Activated CD4-positive, alpha-beta memory T cell treated with anti-CD3 and anti-CD28 coated beads for 36 hours (primary cell): ENCODE measurements at places on chromosomes 2 and 18. TPM values are rescaled to one million over a fixed set of nuclear protein-coding genes. Genes with fewer than 3 reads are reported as not detected.

GRCh38 chr18:9353596-9353995 lies 19.0 kb downstream of the TWSG1 start:
- no peak for DNase-seq

- DNase-seq: peak; percentile 81
These were observed at the start of gene TLK1 for GRCh38 chr2:171160119-171160955. TLK1 (minus strand) TSS chr2:171160893; CDS start chr2:171160428, 465 bp downstream.

DNA sequence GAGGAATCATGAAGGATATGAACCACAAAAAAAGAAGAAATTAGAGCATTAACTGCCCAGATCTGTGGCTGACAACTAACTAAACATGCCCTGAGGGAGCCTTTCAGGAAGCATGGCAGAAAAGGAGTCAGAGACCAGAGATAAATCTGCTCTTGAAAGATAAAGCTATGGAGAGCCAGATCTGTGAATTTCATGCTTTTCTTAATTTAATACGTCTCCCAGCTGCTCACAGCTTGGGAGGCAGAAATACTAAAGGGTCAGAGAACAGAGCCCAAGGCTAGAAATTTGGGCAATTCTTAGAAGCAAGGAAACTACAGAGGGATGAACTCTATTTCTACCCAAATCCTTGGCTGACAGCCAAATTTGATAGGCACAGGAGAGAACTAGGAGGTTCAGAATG lies 223.0 kb upstream of the DPP10 start:
- no peak for DNase-seq

DNA sequence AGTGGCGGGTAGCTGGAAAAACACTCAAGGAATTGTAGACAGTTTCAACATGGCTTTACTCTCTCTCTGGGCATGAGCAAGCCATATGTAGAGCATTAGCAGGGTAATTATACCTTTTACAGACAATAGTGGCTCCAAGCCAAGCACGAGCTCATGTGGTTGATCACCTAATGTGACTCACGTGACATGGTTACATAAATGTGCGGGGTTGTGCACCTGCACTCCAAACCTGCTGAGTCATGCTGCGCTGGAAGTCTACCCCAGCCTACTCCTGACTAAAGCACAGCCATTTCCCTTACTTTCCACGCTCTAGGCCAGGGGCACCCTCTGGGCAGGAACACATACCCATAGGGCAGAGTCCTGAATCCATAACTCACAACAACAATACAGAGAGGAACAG lies 232.8 kb downstream of the MBD5 start:
- DNase-seq: no peak

- no peak for DNase-seq
These were observed 74.1 kb downstream of the PSMG2 start for GRCh38 chr18:12776821-12777471.

DNA sequence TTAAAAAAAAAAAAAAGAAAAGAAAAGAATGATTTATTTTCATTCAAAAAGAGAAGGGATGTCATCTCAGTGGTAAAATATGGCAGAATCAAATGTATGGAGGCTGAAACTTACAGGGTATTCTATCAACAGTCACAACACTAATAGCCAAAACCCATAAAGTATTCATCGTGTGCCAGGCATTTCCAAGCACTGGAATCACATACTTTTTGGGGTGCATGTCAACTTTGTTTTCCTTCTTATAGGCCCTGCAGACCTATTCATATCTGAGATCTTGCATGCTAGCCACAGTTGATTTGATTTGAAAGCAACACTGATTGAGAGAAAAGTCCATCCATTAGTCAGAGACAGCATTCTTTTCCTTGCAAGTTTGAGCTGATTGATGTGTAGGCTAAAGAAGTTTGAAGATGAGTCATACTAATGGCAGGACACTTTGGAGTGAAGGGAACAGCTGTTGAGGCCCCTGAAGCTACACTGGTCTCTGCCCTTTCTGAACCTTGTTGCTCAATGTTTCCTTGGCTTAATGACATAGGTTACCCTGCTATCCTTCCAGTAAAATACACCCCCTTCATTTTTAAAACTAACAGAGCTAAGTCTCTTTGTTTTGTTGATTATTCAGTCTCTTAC lies 22.0 kb downstream of the KATNAL2 start:
- DNase-seq: no peak

GRCh38 chr2:57828221-57828620 lies 218.4 kb upstream of the VRK2 start:
- DNase-seq: no peak

- DNase-seq: no peak
These were observed 784.1 kb upstream of the CDH7 start for GRCh38 chr18:64966667-64967066.

- peak; percentile 52 for DNase-seq
These were observed 173.3 kb downstream of the ANKRD44 start for GRCh38 chr2:197137231-197137630.

DNA sequence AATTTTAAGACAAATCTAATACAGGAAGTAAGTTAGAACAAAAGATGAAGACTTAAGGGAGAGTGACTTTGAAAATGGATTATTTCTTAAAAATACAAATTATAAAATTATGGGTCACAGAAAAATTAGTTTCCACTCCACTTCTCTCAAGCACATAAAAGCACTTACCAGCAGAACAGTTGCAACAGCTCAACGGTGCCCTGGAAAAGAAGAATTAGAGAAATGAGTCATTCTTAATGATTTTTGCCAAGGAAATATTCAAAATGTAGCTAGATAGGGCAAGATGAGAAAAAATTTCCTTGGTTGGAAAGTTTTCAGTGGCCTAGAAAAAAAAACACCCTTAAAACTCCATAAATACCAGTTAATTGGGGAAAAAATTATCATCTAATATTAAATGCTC lies 2185.6 kb upstream of the CELF4 start:
- DNase-seq: no peak

DNA sequence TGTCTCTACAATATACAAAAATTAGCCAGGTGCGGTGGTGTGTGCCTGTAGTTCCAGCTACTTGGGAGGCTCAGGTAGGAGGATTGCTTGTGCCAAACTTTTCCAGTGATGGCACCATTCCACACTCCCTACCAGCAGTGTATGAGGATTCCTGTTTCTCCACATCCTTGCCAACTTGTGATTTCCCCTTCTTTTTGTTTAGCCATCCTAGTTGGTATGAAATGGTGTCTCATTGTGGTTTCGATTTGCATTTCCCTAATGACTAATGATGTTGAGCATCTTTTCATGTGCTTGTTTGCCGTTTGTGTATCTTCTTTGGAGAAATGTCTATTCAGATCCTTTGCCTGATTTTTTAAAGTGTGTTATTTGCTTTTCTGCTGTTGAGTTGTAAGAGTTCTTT lies 41.0 kb downstream of the EPB41L5 start:
- DNase-seq: no peak

DNA sequence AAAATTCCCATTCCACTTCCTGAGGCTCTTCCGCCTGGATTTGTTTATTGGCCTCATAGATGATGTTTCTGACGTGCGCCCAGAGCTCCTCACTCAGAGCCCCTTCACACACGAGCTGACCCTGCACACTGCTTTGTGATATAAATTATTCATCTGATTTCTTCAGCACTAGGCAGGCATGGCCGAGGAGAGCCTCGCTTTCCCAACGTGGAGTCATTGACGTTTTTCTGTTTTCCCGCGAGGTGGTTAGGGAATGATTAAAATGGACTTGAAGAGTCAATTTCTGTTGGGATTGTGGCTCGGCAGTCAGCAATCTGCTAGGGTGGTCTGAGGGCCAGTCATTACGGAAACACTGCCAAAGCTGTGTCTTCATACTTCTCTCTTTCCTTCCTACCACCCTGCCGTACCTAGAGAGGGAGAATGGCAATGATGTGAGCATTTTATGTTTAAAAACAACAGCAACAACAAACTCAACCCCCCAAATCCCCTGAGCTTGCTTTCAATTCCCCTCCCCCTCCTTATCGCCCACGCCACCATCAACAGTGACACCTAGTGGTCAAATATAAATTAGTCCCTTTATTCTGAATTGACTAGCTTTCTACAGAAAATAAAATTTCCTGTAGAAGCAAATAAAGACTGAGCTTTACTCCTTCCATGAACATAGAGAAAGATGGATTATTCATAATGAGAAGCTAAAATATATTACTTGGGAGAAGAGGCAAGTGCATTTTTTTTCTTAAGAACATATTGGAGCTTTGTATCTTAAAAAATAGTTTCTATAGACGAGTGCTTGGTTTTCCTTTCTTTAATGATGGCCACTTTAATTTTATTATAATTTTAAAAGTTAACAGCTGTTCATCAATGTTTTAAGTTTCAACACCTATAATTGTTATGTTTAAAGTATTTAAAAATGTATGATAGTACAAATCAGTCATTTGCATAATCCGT lies 285.1 kb downstream of the MTX2 start:
- DNase-seq: peak; percentile 36

DNA sequence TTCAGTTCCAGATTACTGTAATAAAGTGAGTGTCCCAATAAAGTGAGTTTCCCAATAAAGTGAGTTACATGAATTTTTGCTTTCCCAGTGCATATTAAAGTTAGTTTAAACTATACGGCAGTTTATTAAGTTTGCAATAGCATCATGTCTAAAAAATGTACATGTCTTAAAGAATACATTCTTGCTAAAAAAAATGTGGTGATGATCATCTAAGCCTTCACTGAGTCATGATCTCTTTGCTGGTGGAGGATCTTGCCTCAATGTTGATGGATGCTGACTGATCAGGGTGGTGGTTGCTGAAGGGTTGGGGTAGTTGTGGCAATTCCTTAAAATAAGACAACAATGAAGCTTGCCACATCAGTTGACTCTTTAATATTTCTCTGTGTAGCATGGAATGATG lies 664.2 kb downstream of the TDRD15 start:
- no peak for DNase-seq

GRCh38 chr2:200962811-200963123 lies 693 bp downstream of the ORC2 start:
- no peak for DNase-seq

DNA sequence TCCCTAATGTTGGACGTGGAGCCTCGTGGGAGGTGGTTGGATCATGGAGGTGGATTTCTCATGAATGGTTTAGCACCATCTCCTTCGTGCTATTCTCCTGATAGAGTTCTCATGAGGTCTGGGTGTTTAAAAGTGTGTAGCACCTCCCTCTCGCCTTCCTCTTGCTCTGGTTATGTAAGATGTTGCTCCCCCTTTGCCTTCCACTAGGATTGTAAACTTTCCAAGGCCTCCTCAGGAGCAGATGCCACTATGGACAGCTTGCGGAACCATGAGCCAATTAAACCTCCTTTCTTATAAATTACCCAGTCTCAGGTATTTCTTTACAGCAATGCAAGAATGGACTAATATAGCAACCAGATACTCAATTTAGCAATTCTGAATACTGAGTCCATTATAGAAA lies 82.4 kb upstream of the PELI1 start:
- no peak for DNase-seq

DNA sequence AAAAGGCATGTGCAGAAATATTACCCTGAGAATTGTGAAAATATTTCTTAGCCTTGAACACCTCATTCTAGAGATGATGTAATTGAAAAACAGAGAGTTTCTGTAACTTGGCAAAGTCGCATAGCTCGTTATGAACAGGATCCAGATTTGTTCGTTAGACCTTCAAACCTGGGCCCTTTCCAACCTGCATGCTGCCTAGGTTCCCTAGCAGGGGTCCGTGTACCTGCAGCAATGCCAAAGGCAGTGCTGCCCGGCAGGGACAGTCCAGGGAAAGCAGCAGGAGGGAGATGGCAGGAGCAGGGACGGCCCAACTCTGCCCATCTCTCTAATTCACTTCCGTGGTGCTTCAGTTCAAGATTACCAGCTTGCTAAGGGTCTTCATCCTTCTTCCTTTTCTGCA lies 12.0 kb downstream of the PIEZO2 start:
- no peak for DNase-seq

GRCh38 chr2:55954306-55955035 lies 30.9 kb upstream of the EFEMP1 start:
- no peak for DNase-seq

GRCh38 chr2:98730707-98731040 lies 258 bp downstream of the MGAT4A start:
- peak; percentile 76 for DNase-seq

DNA sequence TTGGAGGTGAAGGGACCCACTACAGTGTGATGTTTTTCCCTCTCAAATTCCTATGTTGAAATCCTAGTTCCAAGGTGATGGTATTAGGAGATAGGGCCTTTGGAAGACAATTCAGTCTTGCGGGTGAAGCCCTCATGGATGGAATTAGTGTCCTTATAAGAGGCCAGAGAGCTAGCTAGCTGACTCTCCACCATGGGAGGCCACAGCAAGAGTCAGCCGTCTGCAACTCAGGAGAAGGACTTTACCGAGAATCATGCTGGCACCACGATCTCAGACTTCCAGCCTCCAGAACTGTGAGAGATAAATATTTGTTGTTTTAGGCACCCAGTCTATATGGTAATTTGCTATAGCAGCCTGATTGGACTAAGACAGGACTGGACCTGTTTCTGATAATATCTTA lies 461.4 kb downstream of the TSN start:
- no peak for DNase-seq

DNA sequence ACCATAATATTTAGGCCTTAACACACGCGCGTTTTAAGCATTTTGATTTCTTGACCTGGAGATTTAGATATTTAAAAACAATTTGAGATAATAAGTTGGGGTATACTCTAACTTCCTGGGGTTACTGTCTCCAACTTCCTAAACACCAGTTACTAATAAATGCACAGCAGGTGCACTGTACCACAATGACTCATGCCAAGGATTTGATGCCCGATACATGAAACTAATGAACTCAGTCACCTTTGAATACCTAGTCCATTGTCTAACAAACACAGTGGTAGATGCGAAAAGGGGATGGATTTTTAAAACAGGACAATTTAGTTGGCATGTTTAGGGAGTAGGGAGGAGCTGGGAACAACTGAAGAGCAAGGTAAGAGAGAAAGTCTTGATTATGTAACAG lies 21.2 kb downstream of the CABYR start:
- no peak for DNase-seq

DNA sequence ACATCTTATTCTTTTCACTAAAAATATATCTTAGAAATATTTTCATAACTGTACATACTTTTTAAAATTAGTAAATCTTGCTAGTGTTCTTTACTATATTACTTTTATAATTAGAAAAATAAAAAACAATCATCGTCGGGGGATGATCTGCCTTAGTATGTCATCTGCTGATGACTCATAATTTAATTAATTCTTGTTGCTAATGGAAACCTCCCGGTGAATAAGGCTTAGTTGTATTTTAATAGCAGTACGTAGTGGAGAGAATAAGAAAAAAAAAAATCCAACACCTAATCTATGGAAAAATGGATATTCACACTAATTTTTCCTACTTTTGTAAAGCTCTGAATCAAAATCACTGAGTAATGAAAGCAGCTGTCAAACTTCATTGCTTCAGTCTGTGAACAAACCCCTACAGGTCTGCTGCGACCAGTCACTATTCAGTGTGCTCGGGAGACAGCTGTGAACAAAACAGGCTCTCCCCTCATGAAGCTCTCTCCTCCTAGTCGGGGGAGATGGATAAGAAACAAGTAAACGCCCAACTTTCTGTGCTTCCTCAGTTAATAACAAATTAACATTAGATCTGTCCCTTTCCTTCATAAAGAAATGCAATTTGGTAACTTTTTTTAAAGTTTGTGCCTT lies 97.4 kb upstream of the UPP2 start:
- no peak for DNase-seq

The KLHL29 gene
- total RNA-seq: 0.99 TPM

The ORC2 gene
- 53.0 TPM for total RNA-seq

The ECEL1 gene
- total RNA-seq: 0.10 TPM

The CRYBA2 gene
- not detected for total RNA-seq

The SLC40A1 gene
- 4.7 TPM for total RNA-seq

The AQP12B gene
- total RNA-seq: not detected

The SOX11 gene
- not detected for total RNA-seq

The PKDCC gene
- not detected for total RNA-seq

The GCG gene
- total RNA-seq: not detected

The HOXD3 gene
- total RNA-seq: not detected

The KLHL30 gene
- total RNA-seq: not detected

The FKBP7 gene
- total RNA-seq: 2.9 TPM

The GDF7 gene
- 0.02 TPM for total RNA-seq

The PLB1 gene
- total RNA-seq: 0.85 TPM

The CNDP1 gene
- total RNA-seq: not detected
